Activated CD4-positive, CD25-positive, alpha-beta regulatory T cell (primary cell): ENCODE measurements at places on chromosomes 4 and X.

GRCh38 chr4:125042041-125042440, 272.7 kb upstream of the FAT4 start:
- no peak for DNase-seq

GRCh38 chr4:7559741-7560395, 125.1 kb upstream of the PSAPL1 start:
- DNase-seq = no peak

- no peak for DNase-seq
Measured at GRCh38 chr4:10085386-10085785, 31.2 kb downstream of the WDR1 start.

DNA sequence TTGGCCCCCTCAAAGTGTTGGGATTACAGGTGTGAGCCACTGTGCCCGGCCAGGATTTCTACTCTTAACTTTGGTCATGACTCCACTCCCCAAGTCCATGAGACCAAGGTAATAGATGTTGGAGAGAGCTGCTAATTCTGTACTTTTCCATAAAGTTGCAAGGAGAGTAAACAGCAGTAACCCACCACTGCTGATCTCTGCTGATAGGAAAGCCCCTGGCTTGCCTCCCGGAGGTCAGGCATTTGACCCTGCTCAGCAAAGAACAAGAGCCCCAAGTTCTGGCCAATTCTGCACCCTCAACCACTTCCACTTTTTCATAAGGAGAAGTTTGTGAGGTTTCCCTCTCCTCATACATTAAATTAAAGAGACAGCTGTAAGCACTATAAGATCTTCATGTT, 143.0 kb downstream of the RASL11B start:
- no peak for DNase-seq
